ENCODE measurements at places on chromosomes 3 and 15.
A peak's percentile ranks its signal among the peaks of the same experiment; 100 is the strongest.

- no peak for DNase-seq
Measured at GRCh38 chr3:43022121-43022520, 43.0 kb downstream of the GASK1A start.

DNA sequence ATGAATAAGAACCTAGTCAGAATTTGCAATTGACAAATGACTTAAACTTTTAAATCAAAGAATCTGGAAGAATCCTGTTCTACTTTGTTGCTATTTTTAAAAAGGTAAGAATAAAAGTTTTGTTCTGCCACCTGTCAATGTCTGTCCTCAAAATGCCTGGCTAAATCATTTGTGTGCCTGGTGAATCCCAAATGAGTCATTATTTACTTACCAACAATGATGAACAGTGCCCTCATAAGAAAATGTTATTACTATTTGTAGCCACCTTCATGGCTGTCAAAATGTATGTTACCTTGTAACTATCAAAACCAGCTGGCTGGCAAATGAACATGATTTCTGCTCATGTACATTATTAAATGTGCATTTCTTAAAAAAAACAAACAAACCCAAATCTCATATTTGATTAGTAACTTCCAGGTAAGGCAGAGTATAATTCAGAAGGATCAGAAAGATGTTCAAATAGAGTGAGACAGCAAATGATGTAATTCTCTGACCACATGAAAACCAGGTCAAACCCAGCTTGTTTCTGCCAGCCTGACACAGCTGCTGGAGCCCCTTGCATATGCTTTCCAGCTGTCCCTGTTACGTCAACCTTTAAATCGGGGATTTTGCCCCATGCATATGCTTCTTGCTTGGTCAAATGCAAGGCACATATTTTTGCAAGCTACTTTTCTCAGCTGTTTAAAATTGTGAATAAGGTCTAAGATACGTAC, 137.9 kb downstream of the SSR3 start:
- no peak for DNase-seq

DNA sequence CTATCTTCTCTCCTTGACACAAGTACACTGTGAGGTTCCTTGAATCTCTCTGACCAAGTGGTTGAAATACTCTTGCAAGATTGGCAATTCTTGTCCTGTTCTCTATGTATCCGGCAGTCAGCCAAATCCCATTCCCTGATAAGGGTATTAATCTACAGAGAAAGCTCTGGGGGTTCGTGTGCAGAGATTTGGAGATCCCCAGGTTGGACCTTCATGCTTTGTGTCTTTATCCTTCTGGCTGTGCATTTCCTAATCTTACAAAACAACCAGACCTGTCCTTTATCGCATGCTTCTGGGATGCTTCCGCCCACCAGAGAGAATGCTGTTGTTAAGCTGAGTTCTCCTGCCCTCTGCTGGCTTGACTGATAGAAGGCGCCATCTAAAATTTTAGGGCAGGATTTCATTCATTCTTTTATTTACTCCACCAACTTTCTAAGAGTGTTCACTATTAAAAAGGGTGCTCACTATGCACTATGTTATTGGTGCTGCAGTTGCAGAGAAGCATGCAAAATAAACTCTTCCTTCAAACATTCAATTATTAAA, 8.6 kb upstream of the SST start:
- DNase-seq = no peak

- DNase-seq = no peak
Measured at GRCh38 chr15:87326269-87326668, 930.3 kb downstream of the NTRK3 start.

DNA sequence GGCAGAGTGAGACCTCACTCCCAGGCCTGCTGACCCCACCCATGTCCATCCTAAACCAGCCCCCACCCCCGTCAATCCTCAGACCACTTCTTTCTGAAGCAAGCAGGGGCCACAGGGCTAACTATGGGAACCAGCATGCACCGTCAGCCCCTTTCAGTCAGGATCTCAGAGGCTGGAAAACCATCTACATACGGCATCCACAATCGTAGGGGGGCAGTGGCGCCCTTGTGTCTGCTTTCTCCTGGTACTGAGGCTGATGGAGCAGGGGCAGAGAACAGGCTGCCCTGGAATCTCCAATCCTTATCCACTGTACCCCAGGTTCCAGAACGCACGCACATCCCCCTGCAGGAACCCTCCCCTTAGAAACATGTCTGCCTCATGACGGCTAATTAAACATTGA, 56.6 kb downstream of the XXYLT1 start:
- no peak for DNase-seq

DNA sequence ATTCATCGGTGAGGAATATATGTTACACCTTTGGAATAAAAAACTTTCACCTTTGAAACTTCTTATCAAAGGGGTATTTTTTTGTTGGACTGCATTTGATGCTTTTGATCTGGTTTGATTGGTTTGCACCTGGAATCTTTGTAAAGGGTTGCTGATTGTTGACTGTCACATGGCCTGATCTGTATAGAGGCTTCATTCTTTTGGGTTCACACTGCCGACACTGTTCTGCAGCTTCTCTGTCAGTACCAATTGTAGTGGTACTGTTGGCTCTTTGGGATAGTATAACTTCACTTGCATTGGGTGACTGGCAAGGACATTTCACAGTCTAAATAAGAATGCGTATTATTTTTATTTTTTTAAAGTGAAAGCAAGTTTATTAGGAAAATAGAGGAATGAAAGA, 155.7 kb downstream of the DOCK3 start:
- DNase-seq = no peak

DNA sequence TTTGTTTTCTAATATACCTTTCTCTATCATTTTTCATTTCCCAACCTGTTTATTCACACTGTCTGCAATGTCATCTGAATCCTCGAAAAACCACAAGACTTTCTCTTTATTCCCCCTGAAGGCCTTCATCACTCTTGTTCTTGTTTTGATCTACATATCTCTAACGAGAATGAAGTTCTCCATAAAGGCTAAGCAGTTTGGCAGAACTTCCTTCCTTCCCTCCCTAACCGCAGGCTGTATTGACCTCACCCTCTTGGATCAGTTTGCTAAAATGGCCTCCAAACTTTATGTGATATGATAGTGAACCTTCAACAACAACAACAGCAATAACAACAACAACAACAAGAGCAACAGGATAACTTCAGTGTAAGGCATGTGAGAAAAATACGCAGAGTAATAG, 392.8 kb downstream of the TIGIT start:
- no peak for DNase-seq

- DNase-seq = no peak
Measured at GRCh38 chr15:80070840-80071239, 11.4 kb downstream of the ZFAND6 start.

- no peak for DNase-seq
Measured at GRCh38 chr3:41125258-41125657, 74.0 kb upstream of the CTNNB1 start.

DNA sequence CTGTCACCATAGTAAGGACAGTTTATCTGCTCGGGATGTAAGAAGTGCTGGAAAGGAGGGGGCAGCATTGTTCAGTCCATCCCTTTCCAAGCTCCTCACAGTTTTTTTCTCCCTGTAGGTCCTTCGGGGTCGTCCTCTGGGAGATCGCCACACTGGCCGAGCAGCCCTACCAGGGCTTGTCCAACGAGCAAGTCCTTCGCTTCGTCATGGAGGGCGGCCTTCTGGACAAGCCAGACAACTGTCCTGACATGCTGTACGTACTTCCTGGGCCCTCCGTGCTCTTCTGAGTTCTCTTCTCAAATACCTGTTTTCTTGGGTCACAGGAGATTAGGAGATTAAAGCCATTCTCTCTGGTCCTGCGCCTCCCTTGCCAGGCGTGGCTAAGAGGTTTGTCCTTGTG, 59.1 kb downstream of the PGPEP1L start:
- DNase-seq = no peak

GRCh38 chr15:59995568-59996297, 8.4 kb upstream of the FOXB1 start:
- no peak for DNase-seq

DNA sequence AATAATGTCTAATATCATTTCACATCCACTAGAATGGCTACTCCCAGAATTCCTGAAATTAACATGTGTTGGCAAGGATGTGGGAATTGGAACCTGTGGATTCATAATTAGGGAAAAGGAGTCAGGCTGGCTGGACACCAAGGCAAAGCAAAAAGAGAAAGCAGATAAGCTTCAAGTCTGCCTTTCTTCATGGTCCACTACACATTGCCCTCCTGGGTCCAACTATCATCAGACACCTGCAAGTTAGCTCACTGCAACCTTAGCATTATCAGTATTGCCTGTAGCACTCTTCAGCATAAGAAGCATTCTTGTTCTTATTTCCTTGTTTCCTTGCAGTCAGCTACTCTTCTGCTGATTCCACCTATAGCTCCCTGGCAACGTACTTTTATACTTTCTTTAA, 124.3 kb downstream of the ZNF280D start:
- no peak for DNase-seq

- no peak for DNase-seq
Measured at GRCh38 chr3:153901991-153902390, 219.2 kb upstream of the ARHGEF26 start.

- DNase-seq = no peak
Measured at GRCh38 chr3:172846103-172846561, 95.6 kb downstream of the ECT2 start.

- DNase-seq = no peak
Measured at GRCh38 chr3:171967932-171968678, 71.3 kb upstream of the FNDC3B start.

DNA sequence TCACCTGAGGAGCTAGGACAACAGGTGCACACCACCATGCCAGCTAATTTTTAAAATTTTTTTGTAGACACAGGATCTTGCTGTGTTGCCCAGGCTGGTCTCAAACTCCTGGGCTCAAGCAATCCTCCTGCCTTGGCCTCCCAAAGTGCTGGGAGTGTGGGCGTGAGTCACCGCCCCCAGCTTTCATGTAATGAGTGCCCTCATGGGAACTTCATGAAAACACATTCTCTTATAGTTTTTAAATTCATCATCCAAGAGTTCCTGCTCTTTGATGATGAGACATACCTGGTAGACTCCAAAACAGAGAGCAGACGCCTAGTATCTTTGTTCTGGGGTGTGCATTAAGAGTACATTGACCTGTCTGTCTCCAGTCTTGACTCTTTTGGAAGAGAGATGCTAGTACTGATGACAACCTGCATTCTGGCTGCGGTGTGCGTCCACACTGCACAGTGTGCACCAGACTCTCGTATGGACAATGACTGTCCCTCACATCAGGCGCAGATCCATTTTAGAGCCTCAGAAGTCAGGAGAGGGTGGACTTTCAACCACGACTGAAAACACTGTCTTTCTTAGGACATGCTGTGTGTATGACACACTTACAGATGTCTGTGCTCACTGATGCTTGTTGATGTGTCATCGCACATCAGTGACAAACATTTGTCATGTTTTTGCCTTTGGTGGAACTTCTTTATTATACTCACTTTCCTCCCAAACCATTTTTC, 2.0 kb downstream of the NRROS start:
- DNase-seq = no peak

- DNase-seq = no peak
Measured at GRCh38 chr3:115325539-115325938, 178.5 kb upstream of the ZBTB20 start.

DNA sequence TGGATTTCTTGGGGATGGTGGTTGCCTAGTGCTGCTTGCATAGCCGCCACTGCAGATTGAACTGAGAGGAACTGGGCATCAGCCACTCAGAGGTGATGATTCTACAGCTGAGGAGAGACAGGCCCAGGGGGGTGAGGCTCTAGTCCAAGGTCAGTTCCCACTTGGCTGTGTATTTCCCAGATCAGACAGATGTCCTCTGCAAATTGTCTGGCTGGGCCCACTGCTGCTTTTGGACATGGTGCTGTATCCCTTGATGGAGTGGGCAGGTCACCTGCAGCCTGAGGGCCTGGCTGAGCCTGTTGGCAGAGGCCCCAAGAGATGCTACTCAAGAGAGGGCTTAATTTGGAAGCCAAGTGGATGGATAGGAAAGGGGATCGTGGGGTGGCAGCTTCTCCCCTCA, 124.5 kb upstream of the CTDSPL start:
- peak; percentile 73 for DNase-seq

DNA sequence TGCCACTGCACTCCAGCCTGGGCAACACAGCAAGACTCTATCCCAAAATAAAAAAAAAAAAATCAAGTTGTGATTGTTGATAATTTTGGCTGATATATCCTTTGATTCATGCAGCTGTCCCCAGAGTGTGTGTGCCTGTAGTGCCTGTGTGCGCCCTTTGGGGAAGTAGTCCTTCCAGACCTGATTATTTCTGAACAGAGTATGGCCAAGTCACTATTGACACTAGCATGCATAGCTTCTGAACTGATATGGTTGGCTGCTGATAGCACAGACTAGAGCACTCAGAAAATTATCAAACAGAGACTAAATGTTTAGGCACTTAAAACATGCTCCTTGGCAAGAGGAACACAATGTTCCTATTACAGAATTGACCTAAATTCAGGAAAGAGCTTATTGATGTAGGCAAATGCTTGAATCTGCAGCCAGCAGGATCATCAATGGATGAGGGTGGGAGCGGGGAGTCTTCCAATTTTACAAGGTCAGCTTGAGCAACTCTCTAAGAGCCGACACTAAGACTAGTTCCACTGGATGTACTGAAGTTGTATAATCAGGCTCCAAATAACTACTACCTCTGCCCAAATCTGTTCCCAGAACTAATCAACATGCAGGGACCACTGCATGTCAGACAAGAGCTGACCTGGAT, 17.7 kb upstream of the PTPN9 start:
- DNase-seq = no peak

- no peak for DNase-seq
Measured at GRCh38 chr3:87228316-87228715, 1.2 kb downstream of the CHMP2B start.

- DNase-seq = no peak
Measured at GRCh38 chr3:112405845-112406244, 72.9 kb downstream of the CD200 start.

GRCh38 chr3:184637705-184638104, 74.2 kb downstream of the MAGEF1 start:
- DNase-seq = no peak

DNA sequence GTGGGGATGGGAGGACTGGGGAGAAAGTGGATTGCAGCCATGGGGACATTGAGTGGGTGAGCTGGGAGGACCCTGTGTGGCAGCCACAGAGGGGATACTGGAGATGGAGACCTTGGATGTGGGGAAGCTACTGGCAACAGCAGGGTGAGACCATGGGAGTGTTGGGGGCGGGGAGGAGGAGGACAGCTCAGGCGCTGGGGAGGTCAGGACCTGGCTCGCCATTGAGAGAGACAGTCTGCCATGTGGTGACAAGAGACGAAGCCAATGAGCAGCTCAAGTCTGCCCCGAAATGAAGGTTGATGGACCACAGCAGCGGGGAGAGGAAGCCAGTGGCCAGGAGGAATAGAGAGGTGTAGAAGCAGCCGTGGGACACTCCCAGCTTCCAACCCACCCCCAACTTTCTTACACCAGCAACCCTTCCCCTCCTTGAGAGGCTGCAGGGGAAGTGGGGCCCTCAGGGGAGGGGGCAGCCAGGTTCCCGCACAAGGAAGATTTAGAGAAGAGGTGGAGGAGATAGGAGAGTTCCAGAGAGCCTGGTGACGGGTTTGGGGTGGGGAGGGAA, 118.1 kb downstream of the ASB7 start:
- no peak for DNase-seq

- no peak for DNase-seq
Measured at GRCh38 chr15:86036243-86036642, 43.4 kb upstream of the AGBL1 start.

Measured in Right ventricle myocardium inferior (tissue), 1 donor.